ENCODE measurements at places on chromosomes 2 and 18.

DNA sequence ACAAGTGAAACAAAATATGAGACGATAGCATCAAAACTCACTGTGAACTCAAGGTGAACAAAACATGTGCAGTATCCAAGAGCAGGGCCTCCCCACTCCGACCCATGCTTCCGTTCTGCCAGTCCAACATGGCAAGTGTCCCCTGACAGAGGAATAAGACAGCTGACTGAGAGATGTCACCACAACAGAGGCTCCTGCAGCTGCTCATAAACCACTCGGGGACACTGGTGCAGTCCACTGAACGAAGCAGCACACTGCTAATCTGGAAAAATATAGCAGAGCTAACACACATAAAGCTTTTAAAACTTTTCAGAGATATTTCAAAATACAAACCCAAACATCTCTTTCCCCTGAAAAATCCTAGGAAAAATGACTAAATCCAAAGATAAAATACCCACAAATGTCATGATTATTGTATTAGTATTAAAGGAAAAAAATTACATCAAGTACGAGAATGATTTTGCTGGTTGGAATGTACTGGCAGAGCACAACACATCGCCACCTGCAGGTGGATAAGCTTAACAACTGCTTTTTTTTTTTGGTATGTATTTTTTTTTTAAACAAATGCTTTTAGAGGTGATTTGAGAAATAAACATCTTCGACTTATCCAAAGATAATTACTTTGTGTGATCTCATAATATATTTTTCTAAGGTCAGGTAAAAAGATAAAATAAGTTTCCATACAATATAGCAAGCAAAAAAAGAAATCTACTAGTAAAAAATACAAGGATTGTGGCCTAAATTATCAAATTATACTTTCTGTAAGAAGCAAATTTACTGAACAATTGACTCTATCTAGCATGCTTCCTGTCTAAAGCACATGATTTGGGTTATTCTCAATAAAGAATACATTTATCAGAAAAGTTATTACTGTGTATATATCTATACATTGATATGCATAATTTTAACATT lies 18.6 kb downstream of the THADA start:
- peak; percentile 67 for DNase-seq

- DNase-seq, result peak; percentile 56
Measured at GRCh38 chr18:74942319-74942910, 266.5 kb downstream of the PTGR3 start.

DNA sequence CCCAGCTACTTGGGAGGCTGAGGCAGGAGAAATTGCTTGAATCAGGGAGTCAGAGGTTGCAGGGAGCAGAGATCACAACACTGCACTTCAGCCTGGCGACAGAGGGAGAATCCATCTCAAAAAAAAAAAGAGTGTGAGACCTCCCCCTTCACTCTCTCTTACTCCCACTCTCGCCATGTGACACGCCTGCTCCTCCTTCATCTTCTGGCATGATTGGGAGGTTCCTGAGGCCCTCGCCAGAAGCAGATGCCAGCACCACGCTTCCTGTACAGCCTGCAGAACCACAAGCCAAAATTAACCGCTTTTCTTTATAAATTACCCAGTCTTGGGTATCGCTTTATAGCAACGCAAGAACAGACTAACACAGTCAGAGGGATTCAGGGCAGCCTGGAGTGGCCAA lies 66.3 kb upstream of the CREB1 start:
- no peak for DNase-seq

DNA sequence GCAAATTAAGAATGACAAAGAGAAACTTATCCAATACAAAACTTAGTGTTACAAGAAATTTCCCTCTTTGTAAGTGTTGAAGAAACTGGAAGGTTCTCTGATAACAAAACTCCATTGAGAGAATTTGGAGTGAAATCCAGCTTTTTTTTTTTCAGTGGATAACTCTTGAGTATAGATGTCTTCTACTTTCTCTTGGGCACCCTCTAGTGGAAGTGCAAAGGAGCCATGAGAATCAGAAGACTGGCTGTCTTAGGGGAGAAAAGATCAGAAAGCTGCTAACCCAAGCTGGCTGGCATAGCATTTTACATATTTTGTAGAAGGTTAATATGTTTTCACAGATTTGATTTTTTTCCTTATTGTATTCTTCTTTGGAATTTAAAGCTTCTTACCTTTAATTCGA lies 138.8 kb upstream of the SATB2 start:
- peak; percentile 28 for DNase-seq

GRCh38 chr2:99957332-99958133 lies 184.9 kb downstream of the AFF3 start:
- peak; percentile 58 for DNase-seq

Measured in EL (cell line).